ENCODE measurements at places on chromosomes 5 and 9.

- peak; percentile 22 for DNase-seq
These were observed 114.4 kb downstream of the SEC61B start for GRCh38 chr9:99336531-99336930.

DNA sequence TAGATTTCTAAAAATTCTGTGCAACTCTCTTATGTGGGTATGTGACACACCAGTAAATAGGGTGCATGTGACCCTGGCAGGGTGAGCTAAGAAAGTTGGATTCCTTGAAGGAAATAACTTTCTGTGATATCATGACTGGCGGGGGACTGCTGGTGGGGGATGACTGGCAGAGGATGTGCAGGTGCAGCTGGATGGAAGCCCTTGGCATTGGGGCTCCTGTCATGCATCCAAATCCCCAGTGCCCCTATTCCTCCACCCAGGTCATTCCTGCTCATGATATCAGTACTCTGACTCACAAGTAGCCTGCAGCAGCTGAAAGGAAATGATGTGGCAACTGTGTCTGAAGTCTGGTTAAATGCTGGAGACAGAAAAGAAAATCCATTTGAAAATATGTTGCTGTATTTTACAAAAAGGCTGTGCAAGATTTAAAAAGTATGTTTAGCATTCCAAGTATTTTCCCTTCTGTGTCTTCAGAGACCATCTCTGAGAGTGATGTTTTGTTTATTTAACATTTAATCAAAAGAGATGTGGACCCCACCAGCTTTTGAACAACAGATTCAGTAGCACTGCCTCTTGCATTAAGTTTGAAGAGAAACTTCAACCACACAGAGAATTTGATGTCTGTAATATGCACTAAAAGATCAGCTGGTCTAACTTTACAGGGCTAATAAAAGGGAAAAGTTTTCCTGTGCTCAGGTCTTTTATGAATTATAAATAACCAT, 17.9 kb upstream of the ZSWIM6 start:
- peak; percentile 70 for DNase-seq

- no peak for DNase-seq
These were observed 285.6 kb upstream of the RPS23 start for GRCh38 chr5:82563745-82564144.

- DNase-seq, result no peak
These were observed 119.2 kb upstream of the CXCL14 start for GRCh38 chr5:135697959-135698345.

GRCh38 chr5:153938191-153938842, 100.4 kb downstream of the FAM114A2 start:
- DNase-seq, result no peak

DNA sequence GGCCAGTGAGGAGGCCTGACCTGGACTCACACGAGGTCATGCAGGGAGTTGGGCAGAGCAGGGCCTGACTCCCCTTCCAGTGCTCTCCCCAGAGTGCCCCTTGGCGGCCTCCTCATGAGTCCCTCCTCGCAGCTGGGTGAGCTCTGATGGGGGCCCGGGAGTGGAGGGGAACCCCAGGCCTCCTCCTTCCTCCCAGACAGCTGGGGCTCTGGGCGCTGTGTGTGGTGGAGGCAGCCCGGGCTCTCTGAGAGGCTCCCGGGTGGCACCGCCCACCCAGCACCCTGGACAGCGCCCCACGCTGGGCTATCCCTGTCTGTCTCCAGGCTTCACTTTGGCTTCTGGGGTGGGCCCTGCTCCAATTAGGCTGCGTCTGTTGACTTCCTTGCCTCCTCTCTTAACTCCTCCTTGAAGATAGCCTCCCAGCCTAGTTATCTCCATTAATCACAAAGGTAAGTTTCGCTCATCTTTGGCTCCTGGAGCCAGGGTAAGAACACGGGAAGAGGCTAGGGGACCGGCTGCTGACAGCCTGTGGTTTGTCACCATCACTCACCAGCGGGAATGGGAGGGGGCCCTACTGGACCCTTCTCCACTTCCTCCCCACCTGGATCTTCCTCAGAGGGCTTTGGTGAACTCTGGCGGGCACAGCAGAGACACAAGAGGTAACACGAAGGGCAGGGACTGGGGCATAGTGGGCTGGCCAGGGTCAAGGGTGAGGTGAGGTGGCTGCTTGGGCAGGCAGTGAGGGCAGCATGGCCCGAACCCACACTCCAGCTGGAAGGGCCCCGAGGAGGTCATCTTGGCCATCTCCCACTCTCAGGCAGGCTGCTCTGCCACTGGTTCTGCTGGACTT, 13.1 kb downstream of the PSD2 start:
- peak; percentile 15 for DNase-seq

DNA sequence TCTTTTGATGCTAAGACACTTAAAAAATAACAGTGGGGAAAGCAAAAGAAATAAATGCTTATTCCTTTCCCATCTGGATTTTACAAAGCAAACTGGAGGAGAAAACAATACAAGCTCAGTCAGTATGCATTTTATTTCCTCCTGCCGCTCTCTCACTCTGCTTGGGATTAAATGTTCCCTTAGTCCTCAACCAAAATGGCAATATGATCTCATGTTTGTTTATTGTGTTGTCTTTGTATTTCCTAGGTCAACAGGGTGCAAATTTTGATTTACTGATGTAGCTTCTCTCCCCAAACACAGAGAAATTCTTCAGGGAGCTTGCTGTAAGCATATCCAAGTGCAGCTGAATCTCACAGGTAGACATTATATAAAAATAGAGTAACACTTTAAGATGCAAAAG, 92.1 kb upstream of the ERBIN start:
- no peak for DNase-seq

- no peak for DNase-seq
These were observed 10.0 kb upstream of the RETREG1 start for GRCh38 chr5:16626696-16627264.
